ENCODE measurements at places on chromosomes 5 and 9. TPM values are rescaled to one million over a fixed set of nuclear protein-coding genes. Genes with fewer than 3 reads are reported as not detected.

DNA sequence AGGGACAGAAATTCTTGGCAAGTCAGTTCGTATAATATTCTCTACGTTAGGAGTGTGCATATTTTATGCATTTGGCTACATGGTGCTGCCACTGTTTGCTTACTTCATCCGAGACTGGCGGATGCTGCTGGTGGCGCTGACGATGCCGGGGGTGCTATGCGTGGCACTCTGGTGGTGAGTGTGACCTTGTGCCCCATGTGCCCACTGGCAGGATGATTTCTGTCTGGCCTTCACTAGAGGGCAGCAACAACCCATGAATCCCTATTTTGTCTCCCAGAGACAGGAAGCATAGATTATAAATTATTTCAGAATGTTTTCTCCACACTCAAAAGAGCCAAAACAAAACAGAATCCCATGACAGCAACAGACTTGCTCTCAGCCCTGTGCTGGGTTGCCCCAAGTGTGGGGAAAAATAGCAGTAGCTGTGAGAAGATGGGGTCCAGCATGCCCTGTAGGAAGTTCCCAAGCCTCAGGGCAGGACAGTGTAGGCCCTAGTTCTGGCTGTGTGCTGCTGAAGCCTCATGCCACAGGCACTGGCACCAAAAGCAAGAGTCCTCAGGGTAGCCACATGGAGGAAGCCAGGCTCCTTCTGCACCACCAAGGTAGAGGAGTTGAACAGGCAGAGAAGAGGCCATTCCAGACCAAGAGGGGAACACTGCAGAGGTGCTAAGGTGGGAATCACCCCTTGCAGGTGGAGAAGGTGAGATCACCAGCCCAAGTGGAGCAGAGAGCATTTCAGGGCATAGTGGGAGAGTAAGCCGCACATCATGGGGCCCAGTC lies 16.0 kb downstream of the SLC22A5 start:
- no peak for DNase-seq
- peaks cover 1% of the 10 kb centered on the region for H3K36me3 ChIP-seq
- H3K4me3 ChIP-seq = no peak overlapping the region
- peak overlapping the region; percentile 43 for H3K27ac ChIP-seq

HTR4 gene
- total RNA-seq = not detected

DNA sequence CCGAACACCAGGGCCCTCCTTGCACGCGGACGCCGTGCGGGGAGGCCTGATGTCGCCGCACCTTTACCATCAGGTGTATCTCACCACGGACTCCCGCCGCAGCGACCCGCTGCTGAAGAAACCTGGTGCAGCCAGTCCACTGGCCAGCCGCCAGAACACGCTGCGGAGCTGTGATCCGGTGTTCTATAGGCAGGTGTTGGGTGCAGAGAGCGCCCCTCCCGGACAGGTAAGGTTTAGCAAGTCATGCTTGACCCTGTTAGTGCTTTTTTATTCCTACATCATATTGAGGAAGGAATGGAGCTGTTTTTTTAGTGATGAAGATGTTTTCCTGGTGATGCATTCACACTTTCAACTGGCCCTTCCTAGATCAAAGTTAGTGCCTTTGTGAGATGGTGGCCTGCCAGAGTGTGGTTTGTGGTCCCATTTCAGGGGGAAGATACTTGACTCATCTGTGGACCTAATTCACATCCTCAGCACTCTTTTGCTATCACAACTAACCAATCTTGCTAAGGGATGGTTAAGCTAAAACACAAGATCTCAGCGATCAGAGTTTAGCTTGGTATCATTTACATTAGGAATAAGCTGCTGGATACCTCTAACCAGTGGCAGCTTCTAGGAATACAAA lies 2.7 kb downstream of the PCDHGC3 start:
- DNase-seq = no peak
- peak overlapping the region; percentile 54 for H3K4me3 ChIP-seq
- peaks cover 11% of the 10 kb centered on the region for H3K4me1 ChIP-seq

- H3K27ac ChIP-seq = no peak overlapping the region
- no peaks in the 10 kb centered on the region for H3K4me1 ChIP-seq
- no peaks in the 10 kb centered on the region for H3K36me3 ChIP-seq
- no peak for DNase-seq
- H3K4me3 ChIP-seq = no peak overlapping the region
These were observed 48.9 kb downstream of the SAR1B start for GRCh38 chr5:134583766-134584165.

- H3K27ac ChIP-seq = no peak overlapping the region
- H3K4me3 ChIP-seq = no peak overlapping the region
These were observed 42.2 kb downstream of the PSD2 start for GRCh38 chr5:139837711-139838380.

- no peak overlapping the region for H3K27ac ChIP-seq
- DNase-seq = no peak
- H3K36me3 ChIP-seq = peaks cover 15% of the 10 kb centered on the region
These were observed 13.5 kb downstream of the SNX2 start for GRCh38 chr5:122788371-122788770.

SPINK4 gene
- not detected for total RNA-seq

GRCh38 chr5:97488126-97488668 lies 305.1 kb upstream of the RIOK2 start:
- no peak overlapping the region for H3K4me3 ChIP-seq
- no peaks in the 10 kb centered on the region for H3K27me3 ChIP-seq
- no peak for DNase-seq
- H3K36me3 ChIP-seq = no peaks in the 10 kb centered on the region

SHOC1 gene
- total RNA-seq = not detected

DNA sequence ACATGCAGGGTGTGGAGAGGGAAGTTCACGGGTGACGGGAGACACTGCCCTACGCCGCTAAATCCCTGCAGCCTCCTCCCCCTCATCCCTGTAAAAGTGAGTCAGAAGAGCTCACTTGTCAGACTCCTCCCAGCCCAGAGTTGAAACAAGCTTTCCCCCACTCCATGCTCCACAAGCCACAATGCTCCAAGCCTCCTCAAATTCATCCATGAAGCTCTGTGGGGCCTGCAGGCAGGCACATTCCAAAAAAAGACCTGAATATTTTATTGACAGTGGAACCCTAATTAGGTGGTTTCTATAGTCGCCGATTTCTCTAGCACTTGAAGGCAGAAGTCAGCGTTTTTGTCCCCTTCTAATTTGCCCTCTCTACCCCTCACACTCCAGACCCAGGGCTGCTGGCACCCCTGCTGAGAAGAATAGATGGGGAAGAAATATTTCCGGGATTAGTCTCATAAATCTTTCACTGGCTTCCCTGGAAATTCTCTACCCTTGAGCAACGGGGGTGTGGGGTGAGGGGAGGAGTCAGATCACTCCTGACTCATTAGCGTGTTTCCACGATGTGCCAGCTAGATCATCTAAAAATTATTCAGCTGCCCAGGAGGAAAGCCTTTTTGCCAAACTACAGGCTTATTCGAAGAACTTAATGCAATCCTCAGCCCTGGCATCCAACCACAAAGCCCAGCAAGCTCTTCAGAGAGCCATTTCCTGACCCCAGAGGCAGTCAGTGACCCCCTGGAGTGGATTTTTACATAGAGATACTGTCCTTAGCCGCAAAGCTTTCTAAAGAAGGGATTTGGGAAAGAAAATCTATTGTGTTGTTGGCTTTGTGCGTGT lies 97.1 kb downstream of the ENC1 start:
- peak overlapping the region; percentile 63 for H3K27ac ChIP-seq
- H3K36me3 ChIP-seq = no peaks in the 10 kb centered on the region
- no peak for DNase-seq
- no peak overlapping the region for H3K4me3 ChIP-seq

DNA sequence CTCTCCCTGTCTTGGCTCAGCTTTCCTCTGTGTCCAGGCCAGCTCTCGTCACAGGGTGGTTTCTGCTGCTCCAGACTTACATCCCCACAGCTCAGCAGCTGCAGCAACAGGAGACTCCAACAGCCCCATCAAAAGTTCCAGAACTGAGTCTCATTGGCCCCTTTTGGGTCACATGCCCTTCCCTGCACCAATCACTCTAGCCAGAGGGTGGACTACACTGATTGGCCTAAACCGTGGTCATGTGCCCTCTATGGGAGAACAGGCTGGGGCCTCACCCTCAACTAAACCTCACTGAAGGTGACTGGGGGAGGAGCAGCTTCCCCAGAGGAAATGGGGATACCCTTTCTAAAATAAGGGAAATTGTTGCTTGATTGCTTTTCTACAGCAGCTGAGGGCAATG lies 44.4 kb upstream of the CPLX2 start:
- no peak for DNase-seq
- H3K36me3 ChIP-seq = no peaks in the 10 kb centered on the region
- H3K4me3 ChIP-seq = no peak overlapping the region
- H3K27ac ChIP-seq = no peak overlapping the region

PCDHB2 gene
- total RNA-seq = 75.5 TPM

- H3K27ac ChIP-seq = no peak overlapping the region
- H3K4me1 ChIP-seq = peaks cover 10% of the 10 kb centered on the region
- peaks cover 4% of the 10 kb centered on the region for H3K36me3 ChIP-seq
- no peak overlapping the region for H3K4me3 ChIP-seq
These were observed 23.4 kb downstream of the PAM start for GRCh38 chr5:102778478-102778877.

DNA sequence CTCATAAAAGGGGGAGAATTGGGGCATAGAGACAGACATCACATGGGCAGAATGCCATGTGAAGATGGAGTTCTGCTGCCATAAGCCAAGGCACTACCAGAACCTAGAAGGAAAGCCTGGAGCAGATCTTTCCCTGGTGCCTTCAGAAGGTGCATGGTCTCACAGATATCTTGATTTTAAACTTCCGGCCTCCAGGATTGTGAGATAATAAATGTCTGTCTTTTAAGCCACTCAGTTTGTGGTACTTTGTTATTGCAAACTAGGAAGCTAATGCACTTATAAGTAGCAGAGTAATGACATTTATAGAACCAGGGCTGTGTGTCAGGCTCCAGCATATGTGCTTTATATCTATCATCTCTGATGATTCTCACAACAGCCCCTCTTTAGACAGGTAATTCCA lies 130.4 kb downstream of the ASTN2 start:
- DNase-seq = no peak
- H3K36me3 ChIP-seq = no peaks in the 10 kb centered on the region
- no peak overlapping the region for H3K27ac ChIP-seq
- no peaks in the 10 kb centered on the region for H3K27me3 ChIP-seq

DNA sequence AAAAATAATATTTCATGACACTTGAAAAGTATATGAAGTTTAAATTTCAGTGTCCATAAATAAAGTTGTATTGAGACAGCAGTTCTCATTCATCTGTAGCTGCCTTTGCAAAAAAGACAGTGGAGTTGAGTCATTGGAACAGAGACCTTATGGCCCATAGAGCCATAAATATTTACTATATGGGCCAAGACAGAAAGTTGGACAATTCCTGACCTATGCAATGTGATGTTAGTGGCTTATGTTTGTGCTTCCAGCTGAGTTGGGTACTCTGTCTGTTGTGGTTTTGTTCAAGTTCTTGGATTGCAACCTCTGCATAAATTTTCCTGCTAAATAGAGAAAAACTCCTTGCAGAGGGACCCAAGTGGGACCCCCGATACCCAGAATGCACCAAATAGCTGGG lies 69.8 kb downstream of the KCNIP1 start:
- peaks cover 5% of the 10 kb centered on the region for H3K27me3 ChIP-seq
- peaks cover 21% of the 10 kb centered on the region for H3K4me1 ChIP-seq
- no peak for DNase-seq
- H3K27ac ChIP-seq = no peak overlapping the region

DMRT3 gene
- total RNA-seq = 0.53 TPM

DIRAS2 gene
- not detected for total RNA-seq

- DNase-seq = no peak
- no peak overlapping the region for H3K27ac ChIP-seq
- no peaks in the 10 kb centered on the region for H3K36me3 ChIP-seq
- no peak overlapping the region for H3K4me3 ChIP-seq
These were observed 32.2 kb upstream of the BRD3 start for GRCh38 chr9:134100040-134100439.

DNA sequence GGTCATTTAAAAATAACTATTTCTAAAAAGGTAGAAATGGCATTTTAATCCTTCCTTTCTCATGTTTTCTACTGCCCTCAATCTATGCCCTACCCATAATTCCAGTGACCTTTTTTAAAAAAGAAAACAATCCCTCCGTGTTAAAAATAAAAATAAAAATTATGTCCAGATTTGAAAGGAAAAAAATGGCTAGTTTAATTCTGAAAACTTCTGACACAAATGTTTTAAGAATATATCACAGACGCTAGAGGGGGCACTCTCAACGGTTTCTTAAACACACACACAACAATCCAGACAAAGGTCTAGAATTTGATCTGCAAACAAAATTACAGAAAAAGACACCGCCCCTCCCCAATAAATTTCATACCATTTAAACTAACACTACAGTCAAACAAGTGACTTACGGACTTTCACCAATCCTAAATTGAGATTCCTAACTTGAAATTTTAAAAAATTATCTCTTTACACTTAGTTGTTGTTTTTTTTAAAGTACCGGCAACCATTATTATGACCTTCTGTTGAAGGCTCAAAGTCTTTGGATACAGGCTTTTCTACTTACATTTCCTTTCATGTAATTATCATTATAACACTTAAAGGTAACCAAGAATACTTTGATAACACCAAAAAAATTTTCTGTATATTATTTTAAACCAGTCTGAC lies 38.2 kb downstream of the CLINT1 start:
- DNase-seq = no peak
- H3K4me3 ChIP-seq = no peak overlapping the region
- peaks cover 28% of the 10 kb centered on the region for H3K4me1 ChIP-seq
- H3K27ac ChIP-seq = peak overlapping the region; percentile 89

CCDC183 gene
- 9.0 TPM for total RNA-seq

IDNK gene
- 4.5 TPM for total RNA-seq

GRCh38 chr9:113992276-113992951 lies 85.7 kb downstream of the AMBP start:
- no peaks in the 10 kb centered on the region for H3K27me3 ChIP-seq
- H3K27ac ChIP-seq = no peak overlapping the region
- H3K4me1 ChIP-seq = peaks cover 8% of the 10 kb centered on the region
- no peak for DNase-seq
- H3K36me3 ChIP-seq = peaks cover 13% of the 10 kb centered on the region

DNA sequence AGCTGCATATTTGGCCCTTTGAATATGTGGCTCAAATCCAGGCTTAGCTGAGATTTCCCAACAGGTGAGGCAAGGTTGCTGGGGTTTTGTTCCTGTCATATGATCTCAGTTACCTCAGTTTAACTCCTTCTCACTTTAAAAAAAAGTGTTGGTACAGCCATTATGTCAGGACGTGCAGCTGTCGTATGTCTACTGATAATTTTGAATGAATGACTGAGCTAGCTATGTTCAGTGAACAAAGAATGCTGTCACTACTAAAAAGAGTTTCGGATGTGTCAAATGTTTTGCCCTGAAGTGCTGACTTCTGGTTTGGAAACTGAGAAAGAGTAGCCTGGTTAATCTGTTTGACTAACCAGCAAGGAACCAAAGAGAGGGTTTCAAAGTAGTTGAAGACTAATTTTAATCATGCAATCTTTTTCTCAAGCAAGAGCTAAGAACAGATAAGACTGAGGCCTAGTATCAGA lies 106.3 kb upstream of the NR3C1 start:
- no peak overlapping the region for H3K4me3 ChIP-seq
- H3K4me1 ChIP-seq = peaks cover 12% of the 10 kb centered on the region
- no peaks in the 10 kb centered on the region for H3K36me3 ChIP-seq
- DNase-seq = no peak

CDH10 gene
- 11.0 TPM for total RNA-seq

GRCh38 chr9:93233033-93233432 lies 49.1 kb downstream of the WNK2 start:
- H3K4me3 ChIP-seq = no peak overlapping the region
- H3K4me1 ChIP-seq = peaks cover 12% of the 10 kb centered on the region
- no peak for DNase-seq

Measured in progenitor cell of endocrine pancreas (in vitro differentiated cells).